Mesenchymal stem cell (in vitro differentiated cells and primary cell): ENCODE measurements at places on chromosomes 3 and 15.
A peak's percentile ranks its signal among the peaks of the same experiment; 100 is the strongest.

- no peak for DNase-seq
Measured at GRCh38 chr15:71129669-71130068, 14.4 kb downstream of the THSD4 start.

- DNase-seq, result no peak
Measured at GRCh38 chr3:141271279-141272030, 39.8 kb downstream of the PXYLP1 start.

- no peak for DNase-seq
Measured at GRCh38 chr15:89391685-89392257, 57.1 kb upstream of the POLG start.

GRCh38 chr3:195893516-195893915 is 14.8 kb downstream of the TNK2 start:
- DNase-seq, result no peak

DNA sequence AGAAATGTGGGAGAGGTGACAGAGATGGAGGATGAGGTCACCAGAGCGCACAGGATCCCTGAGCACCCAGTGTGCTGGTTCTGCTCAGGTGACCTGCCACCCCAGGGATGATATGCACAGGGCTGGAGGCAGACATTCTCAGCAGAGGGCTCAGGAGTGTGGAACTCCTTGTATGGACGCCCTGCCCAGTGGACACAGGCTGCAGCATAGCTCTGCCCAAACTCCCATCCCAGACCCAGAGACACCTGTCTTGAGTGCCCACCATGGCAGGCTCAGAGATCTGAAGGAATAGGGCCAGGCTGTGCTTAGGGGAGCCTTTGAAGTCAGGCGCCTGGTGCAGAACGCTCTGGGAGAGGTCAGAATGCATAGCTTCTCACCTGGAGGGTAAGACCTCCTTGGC is 47.3 kb downstream of the PPCDC start:
- DNase-seq, result no peak

DNA sequence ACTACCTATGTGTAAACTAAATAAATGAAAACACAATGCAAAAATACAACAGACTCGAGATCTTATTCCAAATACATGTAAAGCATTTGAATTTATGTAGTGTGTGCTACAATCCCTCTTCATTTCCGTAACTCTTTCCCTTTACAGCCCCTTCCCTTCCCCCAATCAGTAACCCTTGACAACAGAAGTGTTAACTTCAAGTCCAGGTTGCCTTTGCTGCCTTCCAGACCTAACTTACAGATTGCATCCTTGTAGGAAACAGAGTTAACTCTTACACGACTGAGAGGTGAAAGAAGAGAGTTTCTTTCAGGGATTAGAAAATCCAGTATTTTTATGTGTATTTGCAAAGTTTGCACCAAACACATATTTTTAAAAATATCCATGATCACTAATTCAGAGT is 1.4 kb upstream of the ROBO1 start:
- DNase-seq, result no peak

DNA sequence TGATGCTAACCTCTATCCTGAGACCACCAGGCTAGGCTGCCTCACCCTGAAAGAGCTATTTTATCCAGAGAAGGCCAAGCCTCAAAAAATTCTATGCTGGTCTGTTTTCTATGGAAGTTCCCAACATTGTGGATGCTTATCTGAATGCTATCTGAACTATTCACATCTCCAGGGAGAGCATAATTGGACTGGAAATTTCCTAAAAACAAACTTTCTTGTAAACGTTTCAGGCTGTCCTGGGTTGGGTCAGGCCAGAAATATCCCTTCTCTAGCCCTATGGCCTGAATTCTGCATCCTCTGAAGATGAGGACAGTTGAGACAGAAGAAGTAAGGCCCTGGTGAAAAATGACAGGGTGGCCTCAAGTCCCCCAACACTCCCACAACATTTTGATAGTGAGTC is 706.4 kb upstream of the NR2F2 start:
- no peak for DNase-seq

DNA sequence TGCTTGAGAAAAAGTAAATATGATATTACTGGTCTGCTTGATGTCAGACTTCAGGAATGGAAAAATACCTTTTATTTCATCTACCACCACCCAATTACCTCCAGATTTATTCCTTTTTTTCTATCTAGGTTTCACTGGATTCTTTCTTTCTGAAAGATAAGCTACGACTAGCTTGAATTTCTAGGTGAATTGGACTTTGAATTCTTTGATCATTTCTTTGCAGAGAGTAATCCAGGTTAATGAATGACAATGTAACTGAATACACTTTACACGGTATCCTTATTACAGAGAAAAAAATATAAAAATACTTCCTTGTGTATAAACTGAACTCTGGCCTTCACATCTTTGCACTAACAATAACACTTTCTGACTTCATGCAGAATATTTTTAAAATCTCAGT is 59.5 kb upstream of the TRPC1 start:
- no peak for DNase-seq

DNA sequence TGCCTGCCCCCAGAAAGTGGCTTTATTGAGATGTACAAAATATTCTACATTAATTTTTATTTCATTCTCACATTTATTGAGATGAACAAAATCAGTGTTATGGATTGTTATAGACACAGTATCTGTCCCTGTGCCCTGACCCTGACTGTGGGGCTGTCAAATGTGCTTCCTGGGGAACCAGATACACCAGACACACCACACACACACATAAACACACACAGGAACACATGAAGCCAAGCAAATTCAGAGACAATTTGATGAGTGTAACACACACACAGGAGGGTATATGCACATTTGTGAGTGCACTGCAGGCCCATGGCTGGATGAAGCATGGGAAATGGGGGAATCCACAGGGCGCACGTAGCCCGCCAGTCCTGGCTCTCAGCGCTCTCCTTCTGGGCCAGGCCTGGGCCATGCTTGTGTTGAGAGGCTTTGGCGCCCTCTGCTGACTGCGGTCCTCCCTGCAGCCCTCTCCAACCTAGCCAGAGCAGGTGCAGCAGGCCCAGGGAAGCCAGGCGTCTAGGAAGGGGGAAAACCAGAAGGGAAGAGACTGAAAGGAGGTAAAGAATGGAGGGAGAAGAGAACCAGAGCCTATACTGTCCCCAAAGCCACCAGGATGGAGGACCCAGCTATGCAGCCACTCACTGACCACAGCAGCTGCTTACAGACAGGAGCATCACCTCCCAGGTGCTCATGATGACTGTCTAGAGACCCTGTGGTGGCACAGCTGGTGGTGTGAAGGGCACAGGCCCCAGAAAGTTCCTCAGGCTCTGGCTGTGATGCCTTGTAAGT is 18.0 kb upstream of the LOXL1 start:
- DNase-seq, result peak; percentile 72

GRCh38 chr3:176571926-176572325 is 625.4 kb downstream of the TBL1XR1 start:
- DNase-seq, result no peak

- DNase-seq, result no peak
Measured at GRCh38 chr15:76162036-76162398, 102.2 kb downstream of the TMEM266 start.

DNA sequence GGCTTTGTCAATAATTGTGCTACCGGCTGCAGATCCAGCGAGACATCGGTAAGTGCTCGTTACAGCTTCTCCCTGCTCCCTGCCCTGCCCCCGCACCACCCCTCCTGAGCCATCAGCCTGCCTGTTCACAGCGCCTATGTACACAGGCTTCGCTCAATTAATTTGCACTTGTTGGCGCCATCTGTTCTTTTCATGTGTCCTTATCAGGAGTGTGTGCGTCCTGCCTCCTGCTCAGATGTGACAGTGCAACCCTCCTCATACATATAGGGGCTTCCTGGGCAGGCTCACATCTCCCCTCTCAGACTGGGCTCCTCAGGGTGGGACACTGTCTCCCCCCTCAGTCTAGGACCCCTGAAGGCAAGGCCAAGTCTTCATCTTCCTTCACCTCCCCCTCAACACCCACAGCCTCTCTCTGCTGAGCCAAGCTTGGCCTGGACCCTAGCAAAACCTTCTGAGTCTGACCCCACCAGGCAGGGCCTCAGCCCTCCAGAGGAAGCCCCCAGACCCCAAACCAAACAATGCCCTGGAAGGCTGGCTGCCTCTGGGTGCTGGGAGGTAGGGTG is 54.9 kb downstream of the CYP11A1 start:
- DNase-seq, result no peak

DNA sequence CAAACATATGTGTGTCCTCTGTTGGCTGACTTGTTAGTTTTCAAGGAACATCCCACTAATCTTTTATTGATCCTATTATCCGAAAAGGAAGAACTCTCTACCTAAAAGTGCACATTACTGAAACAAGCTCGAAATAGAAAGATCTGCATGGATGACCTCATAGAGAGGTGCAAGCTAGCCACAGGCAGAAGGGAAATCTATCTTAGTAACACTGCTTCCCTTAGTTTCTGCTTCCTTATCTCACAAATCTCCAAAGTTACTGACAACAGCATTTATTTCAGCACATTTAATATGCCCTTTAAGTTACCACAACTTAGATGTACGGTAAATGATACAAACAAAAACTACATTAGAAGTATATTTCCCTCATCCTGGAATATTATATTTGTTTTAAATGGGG is 285.1 kb upstream of the CCDC54 start:
- DNase-seq, result no peak

GRCh38 chr3:99911433-99911832 is 93.8 kb downstream of the CMSS1 start:
- no peak for DNase-seq

DNA sequence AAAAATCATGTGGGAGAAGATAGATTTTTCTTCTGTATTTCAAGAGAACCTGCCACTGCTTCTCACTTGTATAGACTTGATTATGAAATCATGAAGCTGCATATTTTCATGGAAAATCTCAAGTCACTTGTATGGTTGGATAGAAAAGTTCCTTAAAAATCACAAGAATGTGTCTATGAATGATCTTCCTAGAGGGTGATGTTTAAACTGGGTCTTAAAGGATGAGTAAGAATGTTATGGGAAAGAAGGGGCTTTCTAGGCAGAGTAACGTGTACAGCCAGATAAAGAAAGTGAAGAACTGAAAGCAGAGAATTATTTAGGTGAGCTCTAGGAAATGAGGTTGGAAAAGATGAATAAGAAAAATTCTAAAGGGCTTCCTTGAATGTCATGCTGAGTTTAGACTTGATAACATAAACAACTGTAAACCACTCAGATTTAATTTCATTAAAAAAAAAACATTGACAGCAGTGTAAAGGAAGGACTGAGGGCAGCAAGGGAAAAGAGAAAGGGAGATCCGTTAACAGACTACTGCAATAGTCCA is 5.0 kb downstream of the CD47 start:
- peak; percentile 52 for DNase-seq

DNA sequence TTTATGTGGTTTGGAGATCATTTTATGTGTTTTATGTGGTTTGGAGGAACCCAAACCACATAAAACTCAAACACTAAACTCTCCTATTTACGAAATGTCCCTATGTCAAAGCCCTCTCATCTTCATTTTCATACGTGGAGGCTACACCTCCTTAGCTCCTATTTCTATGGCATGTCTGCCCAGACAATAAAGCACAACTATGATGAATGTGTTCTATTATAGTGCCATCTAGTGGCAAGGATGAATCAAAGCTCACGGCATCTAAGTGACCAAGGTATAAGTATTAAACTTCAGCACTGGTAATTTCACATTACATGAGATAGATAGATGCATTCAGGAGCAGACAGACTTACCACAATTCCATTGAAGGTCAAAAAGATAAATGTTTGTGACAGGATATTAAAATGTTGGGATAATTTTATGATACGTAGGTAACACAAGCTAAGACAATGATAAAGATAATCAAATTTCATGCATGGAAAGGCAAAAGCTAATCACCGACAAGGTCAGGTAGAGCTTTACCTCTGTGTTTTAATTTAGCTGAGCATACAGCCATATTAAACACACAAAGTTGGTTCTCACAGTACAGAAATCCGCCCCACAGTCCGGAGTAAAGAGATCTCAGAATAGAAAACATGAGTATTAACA is 130.6 kb upstream of the FHIT start:
- DNase-seq, result peak; percentile 20

GRCh38 chr15:51917493-51917892 is 54.1 kb downstream of the LEO1 start:
- DNase-seq, result peak; percentile 28

DNA sequence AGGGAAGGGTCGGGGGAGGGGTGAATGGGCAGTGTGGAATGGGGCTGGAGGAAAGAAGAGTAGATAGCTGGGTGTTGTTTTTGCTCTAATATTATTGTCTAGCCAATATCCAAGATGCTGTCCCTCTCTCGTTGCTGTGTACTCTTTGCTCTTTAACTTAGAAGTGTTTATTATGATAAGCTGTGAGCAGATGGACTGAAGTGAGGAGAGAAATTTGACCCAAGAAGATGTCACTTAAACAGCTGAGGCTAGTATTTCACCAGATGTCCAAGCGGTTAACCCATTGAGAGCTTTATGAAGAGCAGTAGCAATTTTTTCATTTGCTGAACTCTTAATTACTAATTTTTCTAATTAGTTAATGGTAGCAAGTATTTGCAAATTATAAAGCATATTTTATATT is 212.2 kb upstream of the TP63 start:
- no peak for DNase-seq

GRCh38 chr3:157816896-157817295 is 289.3 kb downstream of the SHOX2 start:
- no peak for DNase-seq

- DNase-seq, result peak; percentile 92
Measured at GRCh38 chr3:46495901-46496456, 1.8 kb upstream of the RTP3 start.

DNA sequence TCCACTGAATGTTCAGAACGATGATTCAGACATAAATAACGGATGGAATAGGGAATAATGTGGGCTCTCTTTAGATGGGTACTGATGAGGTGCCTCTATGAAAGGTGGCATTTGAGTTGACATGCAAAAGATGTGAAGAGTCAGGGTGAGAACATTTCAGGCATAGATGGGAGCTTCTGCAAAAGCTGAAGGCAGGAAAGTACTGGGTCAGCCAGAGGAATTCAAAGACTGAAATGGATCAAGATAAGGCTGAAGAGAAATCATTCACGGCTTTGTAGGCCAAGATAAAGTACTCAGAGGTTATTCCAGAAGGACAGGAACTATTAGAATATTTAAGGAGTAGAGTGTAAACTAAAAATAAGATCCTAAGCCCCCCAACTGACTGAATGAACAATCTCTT is 189.6 kb upstream of the MCTP2 start:
- DNase-seq, result no peak

GRCh38 chr3:169356284-169356955 is 307.1 kb downstream of the MECOM start:
- no peak for DNase-seq
